ENCODE measurements at places on chromosomes 16 and 17.

DNA sequence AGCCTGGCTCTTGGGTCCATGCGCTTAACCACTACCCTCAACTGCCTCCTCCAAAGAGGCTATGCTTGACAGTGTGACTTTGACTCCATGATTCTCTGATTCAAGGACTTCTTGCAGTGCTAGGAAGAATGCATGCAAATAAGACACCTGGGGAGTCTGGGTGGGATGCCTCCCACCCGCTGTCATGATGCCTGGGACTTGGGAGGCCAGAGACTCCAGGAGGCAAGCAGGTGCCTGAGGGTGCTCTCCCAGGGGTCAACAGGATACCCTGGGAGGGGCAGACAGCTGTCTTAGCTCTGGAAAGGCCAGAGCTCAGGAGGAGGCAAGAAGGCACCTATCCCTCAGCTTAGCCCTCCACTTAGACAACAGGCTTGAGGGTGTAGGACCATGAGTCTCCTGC is 38.4 kb downstream of the SRCIN1 start:
- DNase-seq: no peak

DNA sequence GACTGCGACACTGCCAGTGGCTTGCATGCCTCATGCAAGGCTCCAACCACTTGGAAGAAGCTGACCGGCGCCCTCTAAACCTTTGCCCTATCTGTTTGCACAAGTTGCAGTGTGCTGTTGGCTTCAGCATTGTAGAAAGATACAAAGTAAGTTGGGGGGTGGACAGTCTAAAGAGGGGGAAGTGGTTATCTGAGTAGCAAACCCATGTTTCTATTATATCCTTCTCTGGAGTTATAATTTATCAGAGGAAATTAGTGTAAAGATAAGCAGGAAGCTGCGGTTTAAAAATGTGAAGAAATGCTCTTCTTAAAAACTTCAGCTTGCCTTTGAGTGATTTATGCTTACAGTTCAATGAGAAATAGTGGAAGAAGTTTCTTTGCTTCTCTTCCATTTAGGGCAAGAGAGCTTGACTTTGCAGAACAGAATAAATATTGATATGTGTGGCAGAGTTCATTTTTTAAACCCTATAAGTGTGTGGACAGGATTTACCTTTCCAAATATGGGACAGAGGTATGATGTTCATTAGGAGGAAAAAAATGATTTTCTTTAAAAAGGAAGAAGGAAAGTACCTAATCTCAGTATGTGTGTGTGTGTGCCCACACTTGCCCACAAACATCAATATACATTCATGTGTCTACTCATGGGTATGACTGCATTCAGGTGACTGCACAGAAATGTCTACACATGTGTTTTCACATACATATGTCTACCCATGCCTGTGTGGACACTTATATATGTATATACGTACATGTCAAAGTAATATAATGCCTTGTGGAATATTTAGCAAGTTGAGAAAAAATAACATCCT is 8.1 kb downstream of the AMZ2 start:
- DNase-seq: no peak

GRCh38 chr16:1101573-1102332 is 5.7 kb upstream of the C1QTNF8 start:
- no peak for DNase-seq

DNA sequence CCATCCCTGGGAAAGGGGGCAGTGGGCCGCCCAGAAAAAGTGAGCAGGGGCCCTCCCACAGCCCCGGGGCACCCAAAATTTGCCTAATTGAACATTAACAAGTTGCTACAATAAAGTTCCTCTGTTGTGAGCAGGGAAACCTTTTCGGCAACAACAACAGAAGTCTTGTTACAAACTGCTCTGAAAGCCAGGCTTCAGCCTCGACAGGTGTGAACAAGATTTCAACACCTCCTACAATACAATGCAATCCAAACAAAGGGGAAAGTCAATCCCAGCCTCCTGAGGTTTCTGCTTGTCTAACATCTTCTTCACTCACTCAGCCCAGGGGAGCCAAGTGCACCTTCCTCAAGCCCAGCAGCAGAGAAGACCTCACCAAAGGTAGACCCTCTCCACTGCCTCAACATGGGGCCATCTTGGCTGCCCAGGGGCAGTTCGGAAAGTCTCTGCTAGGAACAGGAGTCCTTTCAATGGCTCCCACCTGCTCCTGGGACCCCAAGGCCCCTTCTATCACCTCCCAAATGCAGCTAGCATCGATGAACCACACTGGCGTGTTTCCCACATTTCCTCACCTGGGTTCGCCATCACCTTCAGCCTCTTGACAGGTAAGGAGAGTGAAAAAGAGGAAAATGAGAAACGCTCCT is 19.1 kb downstream of the ZFHX3 start:
- no peak for DNase-seq

DNA sequence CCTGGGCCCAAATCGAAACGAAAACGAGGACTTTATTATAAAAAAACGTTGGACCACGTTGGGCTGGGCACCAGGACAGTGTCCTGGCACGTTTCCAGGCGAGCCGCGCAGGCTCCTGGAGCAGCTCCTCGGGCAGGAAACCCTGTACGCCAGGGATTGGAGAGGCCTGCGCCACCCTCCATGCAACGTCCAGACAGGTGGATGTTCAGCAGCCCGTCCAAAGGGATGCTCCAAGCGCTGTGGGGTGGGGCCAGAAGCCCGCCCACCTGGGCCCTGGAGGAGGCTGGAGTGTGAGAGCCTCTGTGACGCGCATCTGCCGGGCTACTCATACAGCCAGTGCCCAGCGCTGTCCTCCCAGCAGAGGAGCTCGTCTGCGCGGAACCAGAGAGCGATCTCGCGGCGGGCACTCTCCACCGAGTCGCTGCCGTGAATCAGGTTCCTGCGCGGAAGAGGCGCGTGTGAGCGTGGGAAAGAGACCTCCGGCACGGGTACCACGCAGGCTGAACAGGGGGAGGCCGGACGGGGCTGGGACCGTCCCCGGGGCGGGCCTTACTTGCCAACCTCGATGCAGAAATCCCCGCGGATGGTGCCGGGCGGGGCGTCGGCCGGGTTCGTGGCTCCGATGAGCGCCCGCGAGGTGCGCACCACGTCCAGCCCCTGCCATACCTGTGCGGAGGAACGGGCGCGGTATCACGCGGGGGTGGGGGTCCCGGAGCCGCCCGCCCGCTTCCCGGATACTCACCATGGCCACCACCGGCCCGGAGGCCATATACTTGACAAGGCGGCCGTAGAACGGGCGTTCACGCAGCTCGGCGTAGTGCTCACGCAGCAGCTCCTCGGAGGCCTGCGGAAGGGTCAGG is 785 bp downstream of the NME3 start:
- peak; percentile 51 for DNase-seq

GRCh38 chr17:69499318-69499717 is 84.8 kb downstream of the MAP2K6 start:
- no peak for DNase-seq

GRCh38 chr17:3861761-3862681 is 16.0 kb upstream of the NCBP3 start:
- DNase-seq: no peak

GRCh38 chr17:78250891-78251772 is 19.7 kb downstream of the TMEM235 start:
- DNase-seq: peak; percentile 82

- DNase-seq: no peak
Measured at GRCh38 chr16:30136971-30137605, 14.1 kb upstream of the MAPK3 start.

- DNase-seq: no peak
Measured at GRCh38 chr16:29148867-29149272, 164.0 kb downstream of the LAT start.

- DNase-seq: peak; percentile 22
Measured at GRCh38 chr17:27381007-27381501, 75.2 kb upstream of the KSR1 start.

GRCh38 chr16:27404163-27404823 is 2.3 kb downstream of the IL21R start:
- no peak for DNase-seq

DNA sequence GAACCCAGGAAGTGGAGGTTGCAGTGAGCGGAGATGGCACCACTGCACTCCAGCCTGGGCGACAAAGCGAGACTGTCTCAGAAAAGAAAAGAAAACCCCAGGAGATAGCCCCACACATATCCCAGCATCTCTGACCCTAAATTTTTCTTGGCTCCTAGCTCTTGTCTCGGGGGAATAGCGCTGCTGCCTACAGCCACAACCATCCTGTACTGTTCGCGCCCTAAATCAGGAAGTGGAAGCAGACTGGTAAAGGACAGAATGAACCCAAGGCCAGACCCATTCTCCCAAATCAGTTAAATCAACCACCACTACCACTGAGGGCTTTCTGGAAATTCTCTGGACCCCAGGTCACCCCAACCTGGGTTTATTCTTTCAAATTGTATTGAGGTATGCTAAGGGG is 1.7 kb downstream of the CTDNEP1 start:
- no peak for DNase-seq

DNA sequence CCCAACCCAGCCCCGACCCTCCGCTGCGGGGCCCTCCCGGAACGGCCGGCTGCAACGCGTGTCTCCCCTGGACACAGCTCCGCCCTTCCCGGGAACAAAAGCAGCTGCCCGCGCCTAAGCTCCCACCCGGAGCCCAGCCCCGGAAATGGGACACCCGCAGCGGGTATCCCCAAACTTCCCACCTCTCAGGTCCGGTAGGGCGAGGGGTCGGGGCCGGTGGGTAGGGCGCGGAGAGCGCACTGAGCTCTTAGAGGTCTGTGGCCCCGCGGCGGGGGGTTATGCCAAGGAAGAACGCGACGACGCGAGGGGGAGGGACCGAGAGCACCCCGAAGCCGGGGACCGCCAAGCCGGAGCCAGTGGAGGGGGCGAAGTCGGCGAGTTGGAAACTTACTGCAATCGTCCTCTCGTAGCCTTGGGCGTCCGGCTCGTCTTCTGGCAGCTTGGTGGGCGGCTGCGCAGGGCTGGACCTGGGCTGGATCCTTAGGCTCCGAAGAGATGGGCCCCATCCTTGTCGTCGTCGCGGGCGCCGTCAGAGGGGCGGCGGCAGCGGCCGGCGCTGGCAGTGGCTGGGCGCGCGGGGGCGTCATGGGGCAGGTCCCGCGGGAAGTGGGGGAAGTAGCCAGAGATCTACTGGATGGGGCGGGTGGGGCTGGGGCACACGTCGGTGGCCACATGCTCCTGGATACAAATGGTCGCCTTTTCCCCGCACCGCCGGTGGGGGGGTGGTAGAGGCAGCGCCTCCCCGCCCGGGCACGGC is 6.9 kb downstream of the USP6 start:
- peak; percentile 53 for DNase-seq

DNA sequence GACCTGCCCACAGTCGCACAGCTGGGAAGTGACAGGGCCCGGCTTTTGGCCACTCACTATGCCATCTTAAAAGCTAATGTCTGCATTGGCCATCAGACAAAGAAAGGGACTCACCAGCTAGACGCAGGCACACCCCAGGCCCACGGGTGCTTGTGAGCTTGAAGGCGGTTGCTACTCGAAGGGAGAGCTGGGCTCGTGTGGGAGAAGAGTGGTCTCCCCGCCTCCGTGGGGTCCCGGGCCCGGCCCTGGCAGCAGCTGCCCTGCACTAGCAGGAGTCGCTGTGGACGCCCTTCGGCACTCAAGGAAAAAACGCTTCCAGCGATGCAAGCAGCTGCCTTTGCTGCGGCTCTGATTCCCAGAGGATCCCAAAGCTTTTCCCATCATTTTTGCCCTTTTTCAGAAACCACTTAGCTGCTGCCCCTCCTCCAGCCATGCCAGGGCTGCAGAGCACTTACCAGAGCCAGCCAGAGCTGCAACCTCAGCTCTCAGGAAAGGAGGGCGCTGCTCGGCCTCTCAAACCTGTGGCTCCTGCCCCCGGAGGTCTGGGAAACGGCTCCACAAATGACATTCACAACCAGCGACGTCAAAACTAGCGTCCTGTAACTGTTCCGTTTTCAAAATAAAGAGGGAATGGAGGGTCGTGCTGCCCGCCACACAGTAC is 12.3 kb downstream of the TRPV1 start:
- peak; percentile 20 for DNase-seq

- no peak for DNase-seq
Measured at GRCh38 chr16:57577691-57578224, 35.3 kb downstream of the ADGRG5 start.

GRCh38 chr17:77606146-77606864 is 352.2 kb upstream of the TNRC6C start:
- no peak for DNase-seq

GRCh38 chr17:66980896-66981295 is 16.4 kb downstream of the CACNG4 start:
- no peak for DNase-seq
